Kidney glomerular epithelial cell (primary cell): ENCODE measurements at places on chromosomes 7 and 10.
A peak's percentile ranks its signal among the peaks of the same experiment; 100 is the strongest.

DNA sequence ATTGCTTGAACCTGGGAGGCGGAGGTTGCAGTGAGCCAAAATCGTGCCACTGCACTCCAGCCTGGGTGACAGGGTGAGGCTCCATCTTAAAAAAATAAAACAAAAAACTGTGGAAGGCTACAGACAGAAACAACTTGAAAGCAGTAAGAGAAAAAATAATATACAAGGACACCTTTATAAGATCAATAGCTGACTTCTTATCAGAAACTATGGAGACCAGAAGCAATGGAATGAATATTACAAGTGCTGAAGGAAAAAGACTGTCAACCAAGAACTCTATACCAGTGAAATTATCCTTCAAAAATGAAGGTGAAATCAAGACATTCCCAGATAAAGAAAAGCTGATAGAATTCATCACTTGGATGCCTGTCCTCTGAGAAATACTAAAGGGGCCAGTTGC, 49.0 kb downstream of the RBAK start:
- DNase-seq: no peak

GRCh38 chr7:123979876-123980275, 53.0 kb downstream of the TMEM229A start:
- peak; percentile 42 for DNase-seq

- DNase-seq: no peak
These were observed 82.4 kb downstream of the EBF3 start for GRCh38 chr10:129881641-129882040.

GRCh38 chr10:74058071-74058470, 60.2 kb downstream of the VCL start:
- no peak for DNase-seq

DNA sequence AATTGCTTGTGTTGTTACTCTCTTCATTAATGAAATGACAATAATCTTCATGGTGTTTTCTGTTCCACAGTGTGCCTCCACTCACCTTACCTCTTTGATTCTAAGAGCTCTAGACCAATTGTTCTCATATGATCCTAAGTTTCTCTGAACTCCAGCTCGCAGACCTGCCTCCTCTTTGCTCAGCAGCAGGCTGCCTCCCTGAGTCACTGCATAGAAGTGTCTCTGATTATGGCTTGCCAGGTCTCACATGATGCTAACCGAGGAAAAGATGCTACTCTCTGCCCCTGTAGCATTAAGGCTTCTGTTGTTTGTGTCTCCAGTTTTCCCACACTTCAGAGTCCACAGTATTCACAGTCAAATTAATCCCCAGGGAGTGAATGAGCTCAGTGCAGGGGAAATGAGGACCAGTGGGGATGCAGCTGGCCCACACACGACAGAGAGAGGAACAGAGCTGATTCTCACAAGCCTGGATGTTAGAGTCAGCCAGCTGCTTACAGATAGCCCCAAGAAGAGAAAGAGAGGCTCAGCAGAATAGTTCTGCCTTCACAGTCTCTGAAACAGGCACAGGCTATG, 145.9 kb upstream of the EGR2 start:
- no peak for DNase-seq

- DNase-seq: no peak
These were observed 88.8 kb upstream of the TRIL start for GRCh38 chr7:29046978-29047377.

GRCh38 chr7:18222636-18223035, 195.0 kb upstream of the PRPS1L1 start:
- DNase-seq: no peak

- DNase-seq: no peak
These were observed 402.4 kb downstream of the HGF start for GRCh38 chr7:81367326-81367931.

DNA sequence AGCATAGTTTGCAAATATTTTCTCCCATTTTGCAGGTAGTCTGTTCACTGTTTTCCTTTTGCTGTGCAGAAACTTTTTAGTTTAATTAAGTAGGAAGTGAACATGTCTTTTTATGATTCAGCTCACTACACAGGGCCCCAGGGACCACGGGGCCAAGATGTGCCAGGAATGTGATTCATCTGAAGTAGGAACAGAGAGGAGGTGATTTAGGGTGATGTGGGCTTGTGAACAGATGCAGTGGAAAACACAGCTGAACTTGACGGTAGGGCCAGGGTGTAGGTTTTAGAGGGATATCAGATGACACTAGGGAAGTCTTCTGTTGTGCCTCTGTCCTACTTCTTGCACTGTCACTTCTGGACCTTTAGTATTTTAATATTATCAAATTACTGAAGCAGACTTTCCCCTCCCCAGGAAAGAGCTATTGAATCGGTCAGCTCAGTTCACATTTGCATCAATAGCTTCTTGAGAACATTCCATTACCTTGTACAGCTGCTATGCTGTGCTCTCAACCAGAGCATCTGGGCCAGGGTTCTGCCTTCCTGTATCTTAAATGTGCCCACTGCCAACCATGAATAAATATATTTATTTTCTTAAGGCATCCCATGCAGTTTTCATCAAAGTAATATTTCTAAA, 96.9 kb downstream of the OSBPL3 start:
- no peak for DNase-seq

DNA sequence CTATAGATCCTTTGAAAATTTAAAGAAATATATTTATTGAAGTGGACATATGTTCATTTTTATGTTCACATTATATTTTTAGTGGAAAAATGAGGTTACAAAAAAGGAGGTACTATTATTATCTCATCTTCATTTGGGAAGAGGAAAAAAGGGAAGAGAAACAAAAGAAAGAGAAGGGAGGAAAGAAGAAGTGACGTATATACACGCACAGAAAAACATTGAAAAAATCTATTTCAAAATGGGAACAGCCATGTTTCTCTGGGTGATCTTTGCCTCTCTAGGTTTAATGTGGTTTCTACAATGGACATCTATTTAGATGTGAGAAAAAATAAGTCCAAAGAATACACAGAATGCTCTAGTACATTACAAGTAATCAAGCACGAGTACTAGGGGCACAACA, 14.8 kb downstream of the ANK3 start:
- no peak for DNase-seq

- no peak for DNase-seq
These were observed at the start of gene DLX5 for GRCh38 chr7:97024209-97025129. Gene DLX5, minus strand, starts transcription at chr7:97024831. Its CDS starts 208 bp downstream, at chr7:97024623.

- no peak for DNase-seq
These were observed 90.1 kb downstream of the FAM53B start for GRCh38 chr10:124653811-124654651.

DNA sequence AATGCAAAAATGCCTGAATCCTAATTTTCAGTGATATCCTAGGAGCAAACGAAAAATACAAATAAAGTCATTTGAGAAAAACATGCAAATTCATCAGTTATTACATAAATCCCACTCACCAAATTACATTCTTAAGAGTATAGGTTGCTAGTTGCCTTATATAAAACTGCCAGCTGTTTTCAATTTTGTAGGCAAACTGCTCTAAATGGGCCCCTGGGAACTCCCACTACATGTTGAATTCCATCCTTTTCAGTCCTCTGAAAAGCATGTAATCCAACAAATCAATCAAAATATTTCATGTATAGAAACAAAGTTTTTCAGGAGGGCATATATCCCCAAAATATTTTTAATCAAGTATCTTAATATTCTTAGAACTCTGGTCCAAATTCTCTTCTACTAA, 2.1 kb upstream of the JMJD1C start:
- DNase-seq: no peak

DNA sequence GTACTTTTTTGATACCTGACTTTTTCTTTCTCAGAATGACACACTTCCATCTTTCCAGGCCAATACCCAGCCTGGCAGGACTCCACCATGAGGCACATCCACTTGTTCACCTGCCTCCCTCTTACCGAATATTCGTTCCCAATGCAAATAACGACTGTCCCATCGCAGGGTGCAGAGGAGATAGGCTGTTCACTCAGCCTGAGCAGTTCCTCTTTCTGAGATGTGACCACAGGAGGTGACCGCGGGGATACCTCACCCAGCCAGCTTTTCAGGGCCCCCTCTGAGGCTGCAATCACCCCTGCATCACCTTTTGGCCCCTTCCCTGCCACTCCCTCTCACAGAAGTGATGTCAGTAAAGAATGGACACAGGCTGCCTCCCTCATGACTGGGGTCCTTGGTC, 28.3 kb downstream of the PTPRN2 start:
- no peak for DNase-seq

GRCh38 chr10:104331208-104331838, 6.9 kb downstream of the ITPRIP start:
- peak; percentile 26 for DNase-seq

- DNase-seq: no peak
These were observed 173.8 kb downstream of the DIP2C start for GRCh38 chr10:515674-516073.

DNA sequence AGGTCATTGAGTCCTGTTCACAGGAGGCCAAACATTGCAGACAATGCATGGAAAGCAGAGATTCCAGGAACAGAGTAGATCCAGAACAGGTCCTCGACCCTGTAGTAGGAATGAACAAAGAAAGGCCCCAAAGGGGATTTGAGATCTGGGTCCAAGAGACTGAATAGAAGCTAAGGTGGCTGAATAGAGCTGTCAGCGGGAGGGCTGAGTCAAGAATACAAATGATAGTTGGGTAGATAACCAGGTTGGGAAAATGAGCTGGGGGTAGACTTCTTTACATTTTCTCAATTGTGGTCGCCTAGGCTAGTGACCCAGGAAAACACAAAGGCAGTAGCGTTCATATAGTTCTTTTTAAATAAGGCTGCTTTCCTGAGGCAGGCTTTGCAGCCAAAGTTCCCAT, 103.4 kb upstream of the ELMO1 start:
- DNase-seq: no peak

GRCh38 chr7:54680377-54681005, 78.5 kb downstream of the SEC61G start:
- DNase-seq: no peak

DNA sequence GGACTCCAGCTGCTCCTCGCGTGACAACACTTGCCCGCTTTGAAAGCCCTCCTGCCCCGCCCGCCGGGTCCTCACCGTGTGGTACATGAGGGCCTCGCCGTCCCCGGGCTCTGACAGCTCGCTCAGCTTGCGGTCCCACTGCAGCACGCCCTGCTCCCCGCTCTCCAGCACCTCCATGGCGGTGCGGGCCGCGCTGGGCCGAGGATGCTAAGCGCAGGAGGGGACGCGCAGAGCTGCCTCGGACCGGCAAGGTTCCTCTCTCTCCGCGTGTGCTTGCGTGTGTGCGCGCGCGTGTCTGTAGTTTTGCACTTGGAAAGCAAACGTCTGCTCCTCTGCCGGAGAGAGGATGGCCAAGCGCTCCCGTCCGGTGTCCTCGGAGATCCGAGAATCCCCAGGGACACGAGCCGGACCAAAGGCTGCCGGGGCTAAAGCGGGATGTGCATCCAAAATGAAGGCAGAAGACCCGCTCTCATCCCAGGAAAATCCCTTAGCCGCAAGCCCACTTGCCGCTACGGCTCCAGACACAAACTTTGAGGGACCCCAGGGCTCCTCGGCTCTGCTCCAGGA, at the start of gene CREB3L2:
Gene CREB3L2 (minus strand): TSS at position 558 of the 567 bp plus-strand sequence. CDS start 381 bp downstream, at position 177.
- DNase-seq: no peak

- DNase-seq: no peak
These were observed 274.5 kb upstream of the MGMT start for GRCh38 chr10:129192344-129193128.

DNA sequence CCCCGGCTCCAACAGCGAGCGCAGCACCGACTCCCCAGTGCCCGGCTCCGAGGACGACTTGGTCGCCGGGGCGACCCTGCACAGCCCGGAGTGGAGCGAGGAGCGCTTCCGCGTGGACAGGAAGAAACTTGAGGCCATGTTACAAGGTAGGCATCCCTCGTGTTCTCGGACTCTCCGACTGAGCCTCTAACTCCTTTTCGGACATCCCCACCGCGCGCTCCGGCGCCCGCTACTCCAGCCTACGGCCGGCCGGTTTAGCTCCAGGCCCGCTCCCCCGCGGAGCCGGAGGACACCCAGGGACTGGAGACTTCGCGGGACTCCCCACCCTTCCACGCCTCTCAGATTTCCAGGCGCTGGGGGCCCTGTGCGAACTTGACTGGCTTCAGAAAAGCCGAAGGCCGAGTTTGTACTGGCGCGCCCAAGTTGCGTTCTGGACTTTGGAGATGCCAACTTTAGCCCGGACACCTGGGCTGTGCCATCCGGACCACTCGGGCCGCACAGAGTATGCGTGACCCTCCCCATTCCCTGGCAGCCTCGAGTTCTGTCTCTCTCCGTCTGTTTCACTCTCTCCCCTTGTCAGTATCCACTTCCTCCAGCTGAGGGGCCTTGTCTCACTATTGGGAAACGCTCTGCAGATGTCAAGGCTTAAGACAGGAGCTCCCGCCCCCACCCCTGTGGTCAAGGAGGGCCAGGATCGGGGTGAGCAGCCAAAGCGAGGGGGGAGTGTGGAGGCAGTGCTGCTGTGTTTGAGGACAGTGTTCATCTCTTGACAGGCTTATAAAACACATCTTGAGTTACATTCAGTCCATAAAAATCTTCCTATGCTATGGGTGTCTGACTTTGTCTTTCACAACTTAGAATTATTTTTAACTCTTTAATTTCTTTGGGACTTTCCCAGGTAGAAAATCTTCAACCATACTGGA, 777 bp downstream of the BICC1 start:
- peak; percentile 84 for DNase-seq

DNA sequence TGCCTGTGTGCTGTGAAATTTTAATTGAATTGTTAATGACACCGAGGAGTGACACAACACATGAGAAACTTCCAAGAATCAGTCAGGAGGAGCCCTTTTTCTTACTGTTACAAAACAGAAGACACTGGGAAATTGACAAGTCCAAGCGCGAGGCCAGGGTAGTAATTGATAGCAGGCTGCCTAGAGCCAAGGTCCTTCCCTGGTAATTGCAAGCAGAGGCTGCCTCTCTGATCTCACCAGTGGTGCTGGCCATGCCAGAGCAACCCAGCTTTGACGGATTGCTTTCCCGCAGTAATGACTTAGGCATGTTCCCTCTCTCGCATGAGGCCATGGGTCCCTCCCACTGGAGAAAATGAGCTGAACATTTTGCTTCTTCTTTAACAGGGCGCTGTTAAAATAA, 111.5 kb downstream of the LRMDA start:
- DNase-seq: peak; percentile 24

GRCh38 chr7:106952658-106953231, 87.7 kb downstream of the PIK3CG start:
- DNase-seq: no peak

- peak; percentile 14 for DNase-seq
These were observed at the start of gene GSTO1 for GRCh38 chr10:104254493-104255310. Gene GSTO1, plus strand, starts transcription at chr10:104254892. Its CDS starts 37 bp downstream, at chr10:104254929.

- no peak for DNase-seq
These were observed 48.4 kb upstream of the MGMT start for GRCh38 chr10:129418496-129419225.

- no peak for DNase-seq
These were observed 133.6 kb upstream of the NPVF start for GRCh38 chr7:25361863-25362262.

GRCh38 chr7:45589061-45589460, 14.9 kb downstream of the ADCY1 start:
- DNase-seq: no peak

- DNase-seq: no peak
These were observed 666 bp downstream of the SMKR1 start for GRCh38 chr7:129502708-129503685.

DNA sequence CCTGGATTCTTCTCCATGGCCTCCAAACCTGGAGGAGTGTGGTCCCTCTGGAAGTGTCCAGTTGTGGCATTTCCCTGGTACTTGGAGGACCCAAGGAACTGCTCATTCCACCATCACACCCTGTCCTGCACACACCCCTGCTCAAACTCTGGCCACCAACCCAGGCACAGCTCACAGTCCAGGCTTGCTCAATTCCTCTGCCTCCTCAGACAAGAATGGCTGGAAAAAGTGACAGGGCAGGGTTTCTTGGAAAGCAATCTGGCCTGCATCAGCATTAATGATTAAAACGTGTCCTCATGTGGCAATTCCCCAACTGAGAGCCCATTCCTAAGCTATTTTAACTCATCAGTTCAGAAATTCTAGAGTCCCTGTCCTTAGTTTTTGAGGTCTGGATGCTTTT, 17.2 kb upstream of the TPST1 start:
- DNase-seq: no peak
